ENCODE measurements at places on chromosomes 16 and 17. TPM values are rescaled to one million over a fixed set of nuclear protein-coding genes. Genes with fewer than 3 reads are reported as not detected.

- DNase-seq, result no peak
Measured at GRCh38 chr16:49725651-49726050, 130.3 kb downstream of the ZNF423 start.

GRCh38 chr17:16929035-16929680 is 42.8 kb downstream of the TNFRSF13B start:
- DNase-seq, result no peak

DNA sequence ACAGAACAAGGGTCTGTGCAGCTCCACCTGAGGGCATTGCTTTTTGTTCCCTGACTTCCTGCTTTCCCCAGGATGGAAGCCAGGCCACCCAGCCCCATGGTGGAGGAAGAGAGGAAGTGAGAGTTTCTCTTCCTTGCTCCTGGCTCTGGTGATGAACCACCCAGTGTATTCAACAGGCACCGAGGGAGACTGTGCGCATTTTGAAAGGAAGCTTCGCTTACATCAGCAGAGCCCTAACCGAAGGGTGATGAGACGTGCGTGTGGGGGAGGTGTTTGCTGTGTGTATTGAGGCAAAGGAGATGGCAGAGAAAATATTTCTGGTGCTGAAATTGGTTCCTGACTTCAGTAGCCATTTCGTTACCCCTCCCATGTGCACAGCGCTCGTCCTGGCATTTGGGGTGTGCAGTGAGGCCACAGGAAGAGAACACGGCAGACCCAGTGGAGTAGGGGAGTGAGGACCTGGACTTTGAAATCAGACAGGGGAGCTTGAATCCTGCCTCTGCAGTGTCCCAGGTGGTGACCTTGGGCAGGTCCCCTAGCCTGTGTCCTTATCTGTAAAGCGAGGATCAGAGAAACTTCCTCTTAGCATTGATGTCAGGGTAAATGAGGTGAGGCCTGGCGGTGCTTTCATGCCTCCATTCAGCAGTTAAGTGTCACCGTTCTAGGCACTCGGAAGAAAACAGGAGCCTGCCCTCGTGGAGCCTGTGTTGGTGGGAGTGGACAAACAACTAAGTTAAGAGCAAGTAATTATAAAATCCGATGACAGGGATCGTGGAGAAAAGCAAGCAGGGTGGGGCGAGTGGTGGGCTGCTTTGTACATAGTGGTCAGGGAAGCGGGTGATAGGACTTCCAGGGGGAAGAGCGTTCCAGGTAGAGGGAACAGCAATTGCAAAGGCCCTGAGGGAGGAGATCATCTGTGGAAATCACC is 7.4 kb downstream of the CMIP start:
- DNase-seq, result peak; percentile 72

- DNase-seq, result no peak
Measured at GRCh38 chr16:68646953-68647659, 2.0 kb downstream of the CDH3 start.

GRCh38 chr17:47298712-47299111 is 25.0 kb upstream of the EFCAB13 start:
- DNase-seq, result no peak

DNA sequence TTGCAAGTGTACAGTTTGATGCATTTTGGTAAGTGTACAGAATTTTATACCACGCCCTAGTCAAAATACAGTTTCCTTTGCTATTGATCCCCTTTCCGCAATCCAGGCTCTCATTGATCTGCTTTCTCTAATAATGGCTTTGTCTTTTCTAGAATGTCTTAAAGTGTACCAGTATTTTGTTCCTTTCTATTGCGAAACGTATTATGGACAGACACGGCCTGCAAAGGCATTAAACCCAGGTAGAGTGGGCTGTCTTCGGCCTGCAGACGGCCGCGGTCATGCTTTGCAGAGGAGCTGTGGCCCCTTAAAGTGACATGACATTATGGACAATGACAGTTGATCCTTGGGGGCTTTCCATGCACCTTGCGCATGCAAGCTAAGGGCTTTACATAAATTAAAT is 15.9 kb upstream of the HSBP1 start:
- DNase-seq, result no peak

DNA sequence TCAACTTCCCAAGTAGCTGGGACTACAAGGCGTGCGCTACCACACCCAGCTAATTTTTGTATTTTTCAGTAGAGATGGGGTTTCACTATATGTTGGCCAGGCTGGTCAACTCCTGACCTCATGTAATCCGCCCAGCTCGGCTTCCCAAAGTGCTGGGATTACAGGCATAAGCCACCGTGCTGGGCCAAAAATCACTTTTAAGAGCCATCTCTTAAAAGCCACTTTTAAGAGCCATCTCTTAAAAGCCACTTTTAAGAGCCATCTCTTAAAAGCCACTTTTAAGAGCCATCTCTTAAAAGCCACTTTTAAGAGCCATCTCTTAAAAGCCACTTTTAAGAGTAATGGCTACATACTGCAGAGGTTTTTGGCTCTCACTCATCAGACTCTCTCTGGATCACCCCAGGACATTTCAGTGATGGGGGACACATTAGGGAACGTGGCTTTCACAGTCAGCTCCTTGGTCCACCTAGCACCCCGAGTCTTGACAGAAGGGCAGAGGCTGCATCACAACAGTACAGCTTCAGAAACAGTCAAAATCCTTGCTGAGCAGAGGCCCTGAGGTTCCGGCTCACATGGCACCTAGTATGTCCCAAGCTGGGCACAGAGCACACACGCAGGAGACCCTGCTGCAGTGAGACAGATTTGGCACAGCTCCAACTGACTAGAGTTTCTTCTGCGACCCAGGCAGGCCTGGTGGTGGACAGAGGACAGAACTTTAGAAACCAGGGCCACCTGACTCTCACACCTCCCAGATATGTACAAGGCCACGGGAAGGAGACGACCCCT is 23.6 kb downstream of the RANBP10 start:
- DNase-seq, result no peak

- no peak for DNase-seq
Measured at GRCh38 chr16:66714654-66715307, 18.2 kb upstream of the CMTM4 start.

DNA sequence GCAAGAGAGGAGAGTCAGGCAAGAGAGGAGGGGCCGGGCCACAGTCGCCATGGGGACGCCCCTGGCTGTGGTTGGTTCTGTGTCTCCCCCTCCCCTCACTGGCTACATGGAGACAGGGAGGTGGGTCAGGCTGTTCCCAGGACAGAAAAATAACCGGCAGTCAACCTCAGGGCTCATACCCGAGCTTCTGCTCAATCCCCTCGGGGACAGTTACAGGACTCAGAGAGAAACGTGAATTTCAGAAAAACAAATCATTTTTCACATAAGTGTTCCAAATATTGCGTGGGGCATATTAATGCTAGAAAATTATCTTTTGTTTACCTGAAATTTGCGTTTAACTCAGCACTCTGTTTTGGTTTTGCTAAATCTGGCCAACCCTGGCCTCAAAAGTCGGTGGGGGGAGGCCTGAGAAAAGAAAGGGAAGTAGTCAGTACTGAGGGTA is 22.2 kb upstream of the CPSF4L start:
- no peak for DNase-seq

DNA sequence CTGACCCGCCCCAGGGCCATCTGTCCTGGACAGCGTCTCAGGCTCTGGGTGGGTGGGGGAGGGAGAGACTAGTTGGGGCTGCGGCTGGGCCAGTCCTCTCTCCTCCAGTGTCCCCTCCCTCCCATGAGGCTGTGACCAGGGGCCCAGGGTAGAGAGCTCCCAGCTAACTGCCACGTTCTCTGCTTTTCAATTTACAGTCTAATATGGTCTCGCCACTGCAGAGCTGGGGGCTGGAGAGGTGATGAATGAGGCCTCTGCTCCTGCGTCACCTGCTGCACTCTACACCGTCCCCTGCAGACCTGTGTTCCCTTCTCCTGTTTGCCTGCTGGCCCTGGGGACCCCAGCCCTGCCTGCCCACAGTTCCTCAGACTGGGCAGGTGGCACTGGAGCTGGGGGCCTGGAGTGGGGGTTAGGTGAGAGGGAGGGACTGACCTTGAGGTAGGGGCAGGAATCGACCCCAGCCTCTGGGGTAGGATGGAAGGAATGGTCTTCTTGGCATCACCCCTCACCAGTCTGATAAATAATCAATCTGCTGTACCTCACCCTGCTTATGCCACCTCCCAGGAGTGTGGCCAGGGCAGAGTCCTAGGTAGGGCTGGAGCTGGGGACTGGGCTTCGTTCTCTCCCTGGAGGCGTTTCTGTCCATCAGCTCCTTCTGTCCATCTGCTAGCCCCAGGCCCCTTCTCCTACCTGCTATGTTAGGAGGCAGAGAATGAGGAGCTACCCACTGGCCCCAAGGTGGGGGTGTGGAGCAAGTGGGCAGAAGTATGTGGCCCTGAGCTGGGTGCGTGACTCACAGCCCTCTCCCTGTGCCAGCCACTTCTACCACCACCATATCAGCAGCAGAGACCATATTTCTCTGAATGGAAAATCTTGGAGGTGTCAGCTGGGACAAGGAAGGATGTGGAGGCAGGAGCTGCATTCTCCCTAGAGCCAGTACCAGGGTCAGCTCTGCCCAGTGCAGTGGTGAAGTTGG is 12.9 kb downstream of the SEZ6 start:
- no peak for DNase-seq

The KRT28 gene
- total RNA-seq, result not detected

- no peak for DNase-seq
Measured at GRCh38 chr17:42898147-42898811, 2.3 kb upstream of the G6PC1 start.

DNA sequence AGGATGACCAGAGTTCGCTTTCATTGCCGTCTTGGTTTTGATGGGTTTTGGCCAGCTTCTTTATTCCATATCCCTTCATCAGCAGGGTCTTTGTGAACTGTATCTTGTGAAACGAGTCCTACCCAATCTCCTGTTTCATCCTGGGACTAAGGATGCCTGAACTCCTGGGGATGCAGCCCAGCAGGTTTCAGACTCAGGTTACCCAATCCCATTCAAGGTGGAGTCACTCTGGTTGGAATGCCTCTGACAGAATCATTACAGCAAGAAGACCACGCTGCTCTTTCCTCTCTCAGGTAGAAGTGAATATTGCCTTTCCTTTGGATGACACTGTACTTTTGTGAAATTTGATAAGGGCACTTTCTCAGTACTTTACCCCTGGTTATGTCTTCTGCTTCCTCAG is 98.1 kb downstream of the CDH11 start:
- no peak for DNase-seq

All from mucosa of descending colon (tissue), 3 donors.